ENCODE measurements at places on chromosomes 6 and 20.

GRCh38 chr6:156113631-156114030 is 658.0 kb upstream of the NOX3 start:
- no peak for DNase-seq

DNA sequence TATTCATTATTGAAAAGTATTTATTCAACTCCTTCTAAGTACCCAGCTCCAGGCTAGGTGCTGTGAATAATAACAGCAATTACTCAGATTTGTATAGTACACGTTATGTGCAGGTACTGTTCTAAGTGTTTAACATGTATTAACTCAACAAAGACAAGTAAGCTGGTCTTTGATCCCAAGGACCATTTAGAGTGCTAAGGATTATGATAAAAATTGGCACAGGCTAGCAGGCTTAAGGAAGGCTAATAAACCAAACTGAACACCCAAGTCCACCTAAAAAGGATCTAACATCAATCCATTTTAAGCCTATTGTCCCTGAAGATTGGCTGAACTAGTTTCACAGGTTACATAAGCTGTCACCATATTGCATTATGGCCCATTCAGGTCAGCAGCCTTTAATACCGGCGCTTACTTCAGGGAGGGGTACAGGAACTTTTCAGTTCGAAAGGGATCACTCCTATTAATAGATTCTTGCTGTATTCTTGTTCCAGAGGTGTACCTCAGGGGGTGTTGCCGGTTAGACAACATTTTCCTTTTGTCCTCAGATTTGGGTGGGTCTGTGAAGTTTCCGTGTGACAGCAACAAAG is 99.0 kb upstream of the GMDS start:
- DNase-seq, result no peak

DNA sequence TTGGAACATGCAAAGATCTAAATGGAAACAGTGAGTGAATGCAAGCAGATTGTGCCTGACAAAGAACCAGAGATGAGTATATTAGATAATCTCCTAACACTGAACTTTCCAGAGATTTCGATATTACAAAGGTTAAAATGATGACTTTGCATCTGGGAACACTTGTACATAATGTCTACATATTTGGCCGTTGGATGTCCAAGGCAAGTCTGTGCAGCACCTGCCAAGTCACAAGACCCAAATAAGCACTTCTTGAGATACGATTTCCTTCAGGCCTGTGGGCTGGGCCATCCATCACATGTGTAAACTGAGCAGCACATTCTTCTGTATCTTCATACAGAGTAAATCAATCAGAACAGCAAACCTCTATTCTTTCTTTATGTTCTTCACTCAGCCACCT is 32.5 kb upstream of the SMLR1 start:
- no peak for DNase-seq

DNA sequence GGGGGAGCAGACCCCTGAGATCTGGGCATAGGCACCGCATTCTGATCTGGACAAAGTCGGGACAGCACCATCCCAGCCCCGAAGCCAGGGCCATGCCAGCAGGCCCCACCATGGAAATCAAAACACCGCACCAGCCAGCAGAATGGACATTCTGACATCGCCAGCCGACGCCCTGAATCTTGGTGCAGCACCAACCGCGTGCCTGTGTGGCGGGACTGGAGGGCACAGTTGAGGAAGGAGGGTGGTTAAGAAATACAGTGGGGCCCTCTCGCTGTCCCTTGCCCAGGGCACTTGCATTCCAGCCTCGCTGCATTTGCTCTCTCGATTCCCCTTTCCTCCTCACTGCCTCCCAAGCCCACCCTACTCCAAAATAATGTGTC is 2.0 kb downstream of the NNAT start:
- DNase-seq, result no peak

DNA sequence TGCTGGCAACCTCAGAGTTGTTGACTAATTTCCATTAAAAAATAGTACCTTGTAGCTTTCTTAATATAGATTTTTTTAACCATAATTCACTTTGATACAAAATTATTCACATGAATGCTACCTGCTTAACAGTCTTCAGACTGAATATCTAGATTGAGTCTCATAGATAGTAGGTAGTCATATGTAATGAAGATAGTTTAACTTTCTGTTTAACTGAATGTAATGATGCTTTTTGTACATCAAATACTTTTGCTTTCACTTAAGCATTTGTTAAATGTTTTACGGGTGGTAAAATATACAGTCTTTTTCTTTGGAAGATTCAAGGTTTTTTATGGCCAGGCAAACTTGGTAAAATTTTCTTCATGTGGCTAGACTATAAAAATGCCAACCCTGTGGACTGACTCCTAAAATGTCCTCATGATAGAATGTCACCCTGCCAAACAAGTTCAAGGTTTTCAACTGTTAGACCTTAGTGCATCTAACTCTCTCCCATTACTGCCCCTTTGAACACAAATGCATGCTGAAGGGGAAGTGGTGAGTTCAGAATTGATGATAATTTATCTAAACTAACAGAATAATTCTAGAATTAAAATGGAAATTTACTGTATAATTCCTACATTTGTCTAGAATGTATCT is 16.4 kb downstream of the TBPL1 start:
- DNase-seq, result no peak

GRCh38 chr20:35979544-35979943 is 11.2 kb downstream of the CNBD2 start:
- no peak for DNase-seq

DNA sequence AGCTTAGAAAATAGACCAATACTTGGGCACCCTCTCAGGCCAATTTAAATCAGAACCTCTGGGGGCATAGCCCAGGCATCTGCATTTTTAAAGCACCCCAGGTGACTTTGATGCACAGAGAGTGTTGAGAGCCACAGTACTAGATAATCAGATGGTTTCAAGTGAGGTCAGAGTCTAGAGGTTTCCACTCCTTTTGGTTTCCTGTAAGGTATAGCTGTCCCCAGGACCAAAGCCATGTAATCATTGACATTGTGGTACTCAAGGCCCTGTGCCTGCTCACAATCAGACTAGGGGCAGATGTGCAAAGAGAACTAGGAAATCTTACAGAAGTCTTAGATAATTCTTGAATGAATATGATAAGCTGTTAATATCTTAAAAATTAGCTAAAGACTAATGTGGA is 9.1 kb downstream of the FILIP1 start:
- DNase-seq, result no peak

DNA sequence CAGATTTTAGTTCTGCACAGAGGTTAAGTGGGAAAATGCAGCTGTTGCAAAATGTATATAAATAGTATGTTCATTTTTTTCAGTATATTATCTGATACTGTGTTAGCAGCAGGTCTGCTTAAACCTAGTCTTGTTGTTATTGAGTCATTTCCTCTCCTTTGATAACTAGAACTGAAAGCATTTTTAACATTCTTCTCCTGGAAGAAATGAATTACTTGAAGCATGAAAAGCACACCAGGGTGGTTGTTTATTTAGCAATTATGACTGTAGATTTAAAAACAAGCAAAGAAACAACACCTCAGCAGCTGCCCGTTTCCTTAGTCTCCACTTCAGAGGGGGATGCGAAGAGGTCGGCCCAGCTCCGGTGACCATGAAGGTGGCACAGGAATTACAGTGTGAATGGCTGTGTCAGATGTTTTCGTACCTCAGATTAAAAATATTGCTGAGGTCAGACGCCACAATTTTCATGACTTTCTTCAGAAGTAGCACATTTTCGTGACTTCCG is 53.5 kb downstream of the GOPC start:
- DNase-seq, result peak; percentile 18

DNA sequence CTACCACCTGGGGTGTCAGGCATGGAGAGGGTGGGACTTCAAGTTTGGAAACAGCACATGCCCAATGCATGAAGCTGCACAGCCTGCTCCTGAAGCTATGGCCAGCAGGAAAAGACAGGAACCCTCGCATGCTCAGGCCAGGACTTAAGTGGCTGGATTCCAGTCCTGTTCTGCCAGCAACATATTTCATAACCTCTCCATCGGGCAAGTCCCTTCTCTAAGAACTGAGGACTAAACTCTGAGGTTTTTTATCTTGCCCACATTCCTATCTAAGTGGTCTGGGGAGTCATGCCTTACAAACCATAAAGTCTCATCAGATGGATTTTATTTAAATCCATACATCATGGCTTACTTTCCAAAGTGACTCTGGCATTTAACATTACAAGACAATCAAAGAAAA is 27.5 kb upstream of the AGPAT4 start:
- no peak for DNase-seq

- DNase-seq, result no peak
These were observed 15.3 kb downstream of the TNFAIP3 start for GRCh38 chr6:137882225-137882961.

- no peak for DNase-seq
These were observed 77.1 kb downstream of the LMBRD1 start for GRCh38 chr6:69719602-69720193.

DNA sequence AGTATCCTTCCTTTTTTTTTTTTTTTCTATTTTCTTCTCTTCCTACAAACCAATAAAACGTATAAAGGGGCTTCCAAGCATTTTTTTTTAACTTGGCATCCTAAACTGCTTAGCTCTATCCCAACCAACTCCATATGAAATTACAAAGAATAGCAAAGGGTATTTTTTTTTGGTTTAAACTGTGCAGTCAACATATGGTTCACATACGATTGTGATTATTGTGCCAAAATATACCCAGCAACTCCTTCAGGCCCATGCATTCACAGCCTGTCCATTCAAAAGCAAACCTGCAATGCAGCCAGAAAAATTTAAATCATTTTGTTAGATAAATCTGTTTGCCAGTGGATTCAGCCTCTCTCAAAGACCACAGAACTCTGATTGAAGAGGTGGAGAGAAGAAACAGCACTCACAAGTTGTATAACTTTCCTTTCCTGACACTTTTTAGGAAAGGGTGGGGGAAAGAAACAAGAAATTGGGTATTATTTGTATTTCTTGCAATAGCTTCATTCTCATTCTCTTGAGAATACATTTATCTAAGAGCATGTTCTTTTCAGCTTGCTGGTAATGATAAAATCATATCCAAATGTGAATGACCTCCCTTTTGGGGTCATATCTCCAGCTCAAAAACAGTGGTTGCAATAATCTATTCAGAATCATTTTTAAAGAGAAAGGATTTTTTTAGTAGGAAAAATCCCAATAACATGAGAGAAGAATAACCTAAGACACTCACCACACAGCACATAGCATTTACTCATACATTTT is 701.3 kb upstream of the CHD6 start:
- no peak for DNase-seq

DNA sequence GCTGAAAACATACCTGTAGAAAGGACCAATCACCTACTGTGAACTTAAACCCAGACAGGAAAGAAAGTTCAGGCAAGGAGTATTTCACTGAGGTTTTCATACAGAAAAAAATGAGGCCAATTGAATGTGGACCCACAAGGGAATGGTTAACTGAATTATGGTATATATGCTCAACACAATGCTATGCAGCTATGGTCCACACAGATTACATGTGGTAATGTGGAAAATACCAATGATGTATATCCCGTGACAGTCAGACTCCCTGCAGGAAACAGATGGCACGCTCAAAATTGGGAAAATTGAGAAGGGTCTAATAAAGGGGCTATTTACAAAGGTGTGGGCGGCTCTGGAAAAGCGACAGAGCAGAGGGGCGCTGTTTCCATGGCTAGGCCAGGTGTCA is 47.1 kb upstream of the PIM1 start:
- DNase-seq, result no peak

Data from stimulated activated CD4-positive, alpha-beta T cell treated with anti-CD3 and anti-CD28 coated beads, Interleukin-1b, Interleukin-23, amount 100 ng/mL, for 4 hours (primary cell).